ENCODE measurements at places on chromosomes 2 and 18. TPM values are rescaled to one million over a fixed set of nuclear protein-coding genes. Genes with fewer than 3 reads are reported as not detected.

- DNase-seq = no peak
Observed at GRCh38 chr2:156242874-156243273, 89.6 kb downstream of the NR4A2 start.

DNA sequence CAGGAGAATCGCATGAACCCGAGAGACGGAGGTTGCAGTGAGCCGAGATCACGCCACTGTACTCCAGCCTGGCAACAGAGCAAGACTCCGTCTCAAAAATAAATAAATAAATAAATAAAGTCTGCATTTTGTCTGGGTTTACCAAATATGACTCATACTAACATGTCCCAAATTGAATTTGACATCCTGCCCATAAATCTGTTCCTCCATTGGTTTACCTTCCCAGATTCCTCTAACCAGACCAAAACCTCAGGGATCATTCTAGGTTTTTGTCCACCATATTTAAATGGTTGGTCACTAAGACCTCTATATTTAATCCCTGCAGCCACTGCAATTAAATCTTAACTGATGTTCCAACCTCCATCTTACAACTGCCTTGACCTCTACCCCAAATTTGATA is 150.9 kb downstream of the ATAD2B start:
- no peak for DNase-seq

DNA sequence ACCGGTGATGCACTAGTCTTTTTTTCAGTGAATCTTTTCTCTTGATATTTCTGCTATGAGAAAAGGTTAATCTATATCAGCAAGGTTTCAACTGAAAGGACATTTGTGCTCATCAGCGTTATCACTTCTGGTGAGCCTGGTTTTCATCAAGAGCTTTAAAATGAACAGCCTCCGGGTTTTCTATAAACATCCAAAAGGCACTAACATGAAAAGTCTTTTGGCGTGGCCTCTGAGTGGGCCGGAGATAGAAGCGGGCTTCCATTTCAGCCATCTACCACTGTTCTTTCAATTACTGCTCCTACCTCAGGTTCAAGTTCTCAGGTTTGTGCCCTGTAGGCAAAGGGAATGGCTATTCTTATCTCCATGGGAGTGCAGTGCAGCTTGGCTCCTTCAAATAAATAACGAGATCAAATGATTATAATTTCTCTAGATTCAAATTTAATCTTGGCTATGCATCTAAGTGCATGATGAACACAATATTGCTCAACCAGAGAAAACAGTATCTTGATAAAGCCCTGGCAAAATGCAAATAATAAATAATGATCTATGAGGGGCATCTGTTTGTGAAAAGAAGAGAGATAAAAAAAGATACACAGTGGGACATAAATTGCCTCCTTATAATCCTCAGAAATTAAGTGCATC is 314.8 kb downstream of the CDH2 start:
- DNase-seq = no peak

DNA sequence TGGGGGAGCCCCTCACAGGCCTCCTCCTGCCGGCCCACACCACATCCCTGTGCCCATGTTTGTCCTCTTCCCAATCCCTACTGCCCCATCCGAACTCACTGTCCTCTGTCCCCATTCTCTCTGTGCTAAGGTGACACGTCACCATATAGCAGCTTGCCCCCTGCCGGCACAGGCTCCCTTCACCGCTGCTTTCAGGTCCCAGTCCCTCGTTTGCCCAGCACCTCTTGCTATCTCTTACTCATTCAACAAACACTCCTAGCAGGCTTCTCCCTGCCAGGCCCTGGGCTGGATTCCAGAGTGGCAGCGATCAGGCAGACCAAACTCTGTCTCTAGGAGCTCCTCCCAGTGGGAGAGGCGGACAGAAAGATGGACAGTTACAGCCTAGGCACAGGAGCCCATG is 74.3 kb downstream of the TFCP2L1 start:
- DNase-seq = no peak

- no peak for DNase-seq
Observed at GRCh38 chr2:102792568-102793208, 30.9 kb downstream of the TMEM182 start.

DNA sequence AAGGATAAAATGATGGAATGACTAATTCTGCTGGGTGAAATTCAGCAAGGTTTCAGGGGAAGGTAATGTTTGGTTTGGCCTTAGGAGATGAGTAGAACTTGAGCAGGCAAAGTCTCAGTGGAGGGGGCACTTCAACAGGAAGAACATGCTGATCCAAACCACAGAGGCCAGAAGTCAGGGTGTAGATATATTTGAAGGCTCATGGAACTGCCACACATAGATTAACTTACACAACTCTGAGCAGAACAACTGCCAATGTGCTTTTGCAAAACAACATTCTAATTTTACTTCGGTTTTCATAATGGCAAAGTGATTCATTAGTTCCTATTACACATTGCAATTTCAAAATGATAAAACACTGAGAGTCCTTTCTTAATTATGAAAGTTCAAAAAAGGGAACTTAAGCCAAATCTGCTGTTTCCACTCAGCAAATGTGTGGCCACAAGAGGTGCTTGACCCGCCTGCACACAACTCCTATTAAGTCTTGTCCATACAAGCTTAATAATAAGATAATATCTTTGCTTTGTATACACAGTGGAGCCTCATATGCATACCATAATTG is 284.8 kb downstream of the MREG start:
- DNase-seq = no peak

GRCh38 chr18:9108911-9109310 is 6.4 kb downstream of the NDUFV2 start:
- DNase-seq = no peak

GRCh38 chr2:86768189-86768949 is 22.3 kb downstream of the CD8A start:
- no peak for DNase-seq

Gene RAX
- total RNA-seq = not detected
